ENCODE measurements at places on chromosomes 11 and 22.

DNA sequence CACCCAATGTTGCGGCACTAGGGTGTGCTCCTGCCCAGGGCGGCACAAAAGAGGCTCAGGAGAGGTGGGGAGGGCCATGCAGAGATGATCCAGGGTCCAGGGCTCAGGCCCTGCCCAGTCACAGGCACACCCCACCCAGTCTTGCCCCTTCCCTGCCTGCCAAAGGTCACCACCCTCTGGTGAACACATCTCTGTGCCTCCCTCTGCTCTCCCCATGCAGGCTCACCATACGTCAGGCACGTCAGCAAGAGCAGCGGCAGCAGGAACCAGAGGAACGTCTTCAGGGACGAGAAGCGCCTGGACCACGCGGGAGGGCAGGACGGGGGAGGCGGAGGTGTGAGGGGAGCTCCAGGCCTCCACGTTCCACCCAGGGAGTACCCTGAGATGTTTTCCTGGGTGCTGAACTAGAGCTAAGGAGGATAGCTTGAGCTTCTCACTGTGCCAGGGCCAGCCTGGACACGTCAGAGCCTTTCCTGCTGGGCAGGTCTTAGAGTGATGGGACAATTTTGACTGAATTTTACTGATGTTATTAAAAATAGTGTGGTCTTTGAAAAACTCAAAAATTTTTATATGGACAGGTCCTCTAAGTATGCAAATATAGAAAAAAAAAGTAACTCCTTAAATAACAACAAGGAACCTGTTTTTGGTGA, 7.2 kb downstream of the SUN2 start:
- DNase-seq: no peak

DNA sequence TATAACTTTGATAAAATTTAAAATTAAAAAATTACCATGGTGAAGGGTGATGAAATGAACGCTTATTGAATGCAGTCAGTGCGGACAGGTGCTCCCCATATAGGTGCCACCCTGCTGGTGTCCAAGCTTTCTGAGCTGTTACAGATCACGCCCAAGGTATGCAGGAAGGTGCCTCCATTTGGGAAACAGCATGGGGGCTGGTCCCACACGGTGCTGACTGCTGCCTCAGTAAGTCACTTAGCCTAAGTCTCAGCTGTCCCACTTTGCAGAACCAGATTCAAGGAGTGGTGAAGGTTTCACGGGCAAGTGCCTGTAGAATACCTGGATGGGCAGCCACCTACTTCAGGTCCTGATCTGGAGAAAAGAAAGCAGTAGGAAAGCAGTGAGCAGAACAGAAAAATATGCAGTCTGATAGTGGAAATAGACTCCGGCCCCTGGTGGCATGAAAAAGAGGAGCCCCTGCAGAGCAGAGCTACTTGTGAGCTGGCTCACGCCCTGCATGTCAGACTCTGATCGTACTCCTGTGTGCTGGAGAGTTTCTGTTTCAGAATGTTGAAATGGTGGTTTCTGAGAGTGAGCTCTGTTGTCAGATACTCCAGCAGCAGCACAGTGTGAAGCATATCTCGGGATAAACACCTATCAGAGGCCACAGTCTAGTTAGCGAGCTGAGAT, 33.2 kb downstream of the ADORA2A start:
- DNase-seq: no peak

DNA sequence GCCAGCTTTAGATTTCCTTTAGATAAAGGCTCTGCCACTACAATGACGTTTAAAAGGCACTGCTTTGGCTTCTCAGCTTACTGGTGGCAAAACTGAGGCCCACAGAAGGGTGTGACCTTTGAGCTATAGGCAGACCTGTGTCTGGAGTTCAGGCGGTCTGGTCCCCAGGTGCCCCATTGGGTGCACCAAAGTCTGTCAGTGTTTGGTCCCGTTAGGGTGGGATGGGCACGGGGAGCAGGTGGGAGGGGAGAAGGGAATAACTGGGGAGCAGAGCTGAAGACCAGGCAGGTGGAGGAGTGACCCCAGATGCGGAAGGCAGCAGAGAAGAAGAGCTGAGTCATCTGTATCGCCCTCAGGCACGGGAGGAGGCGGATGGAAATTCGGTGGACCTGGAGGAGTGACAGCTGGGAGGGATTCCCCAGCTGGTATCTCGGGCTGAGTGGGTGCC, 45.3 kb upstream of the GCAT start:
- no peak for DNase-seq

DNA sequence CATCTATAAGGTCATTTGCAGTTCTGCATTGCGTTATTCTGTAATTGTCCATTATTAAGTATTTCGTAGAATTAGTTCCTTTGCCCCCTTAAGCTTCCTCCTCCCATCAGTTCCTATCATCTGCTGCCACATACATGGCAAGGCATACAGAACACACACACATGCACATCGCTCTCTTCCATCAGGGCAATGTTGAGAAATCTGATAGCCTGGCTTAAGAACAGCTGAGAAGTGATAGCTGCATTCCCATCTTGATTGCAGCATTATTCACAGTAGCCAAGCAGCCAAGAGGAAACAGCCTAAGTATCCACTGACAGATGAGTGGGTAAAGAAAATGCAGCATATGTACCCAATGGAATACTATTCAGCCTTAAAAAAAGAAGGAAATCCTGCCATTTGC, 186.8 kb upstream of the CADM1 start:
- DNase-seq: no peak

DNA sequence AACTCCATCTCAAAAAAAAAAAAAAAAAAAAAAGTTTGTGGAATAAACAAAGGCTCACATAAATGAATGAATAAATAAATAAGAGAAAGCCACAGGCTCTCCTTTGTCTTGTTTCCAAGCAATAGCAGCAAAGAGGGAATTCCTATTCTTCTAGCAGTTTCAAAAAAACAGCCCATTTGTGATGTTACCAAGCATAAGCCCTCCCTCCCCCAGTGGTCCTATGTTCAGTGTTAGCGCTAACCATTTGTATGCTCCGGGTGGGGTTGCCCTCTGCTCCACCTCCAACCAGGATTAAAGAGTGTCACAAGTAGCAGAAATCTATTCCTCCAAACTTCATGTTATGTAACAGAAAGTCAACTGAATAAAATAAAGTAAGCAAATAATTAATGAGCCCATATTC, 1215.0 kb upstream of the TENM4 start:
- DNase-seq: no peak

DNA sequence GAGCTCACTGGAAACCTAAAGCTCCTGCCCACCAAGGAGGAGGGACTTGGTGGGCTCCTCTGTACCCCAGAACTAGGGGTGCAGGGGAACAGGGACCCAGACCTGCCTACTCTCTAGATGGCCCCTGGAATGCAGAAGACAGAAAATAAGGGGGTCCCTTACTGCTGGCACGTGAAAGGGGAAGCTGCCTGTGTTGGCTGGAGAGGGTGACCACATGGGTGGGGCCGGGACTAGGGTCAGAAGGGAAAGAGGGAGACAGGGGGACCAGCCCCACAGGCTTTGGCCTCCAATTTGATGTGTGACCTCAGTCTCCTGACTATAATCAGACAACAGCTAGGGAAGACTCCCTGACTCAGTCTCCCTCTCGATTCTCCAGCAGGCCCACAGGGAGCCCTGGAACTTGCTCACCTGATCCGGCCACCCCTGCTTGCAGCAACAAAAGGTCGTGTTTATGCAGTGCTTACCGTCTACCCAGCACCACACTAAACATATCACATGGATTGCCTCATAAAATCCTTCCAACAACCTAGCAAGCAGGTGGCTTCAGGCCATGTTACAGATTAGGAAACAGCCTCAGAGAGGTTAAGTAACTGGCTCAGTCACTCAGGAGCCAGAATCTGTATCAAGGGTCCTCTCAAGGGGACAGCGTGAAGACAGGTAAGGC, 10.2 kb downstream of the ARAP1 start:
- no peak for DNase-seq

GRCh38 chr11:102760344-102761035, 19.9 kb downstream of the MMP10 start:
- no peak for DNase-seq

DNA sequence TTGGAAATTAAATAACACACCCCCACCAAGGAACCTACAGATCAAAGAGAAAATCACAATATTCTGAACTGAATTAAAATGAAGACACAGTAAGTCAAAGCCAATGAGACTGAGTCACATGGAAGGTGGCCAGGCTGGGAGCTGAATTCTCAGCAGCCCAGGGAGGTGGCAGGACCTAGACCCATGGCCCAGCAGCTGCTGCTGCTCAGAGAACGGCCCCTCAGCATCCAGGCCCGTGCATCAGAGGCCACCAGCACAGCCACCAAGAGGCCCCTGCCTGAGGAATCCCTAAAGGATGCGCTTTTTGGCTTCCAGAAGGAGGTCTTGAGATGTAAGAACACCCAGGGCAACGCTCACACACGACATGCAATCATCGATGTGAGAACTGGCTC, 35.0 kb downstream of the TBX1 start:
- no peak for DNase-seq

DNA sequence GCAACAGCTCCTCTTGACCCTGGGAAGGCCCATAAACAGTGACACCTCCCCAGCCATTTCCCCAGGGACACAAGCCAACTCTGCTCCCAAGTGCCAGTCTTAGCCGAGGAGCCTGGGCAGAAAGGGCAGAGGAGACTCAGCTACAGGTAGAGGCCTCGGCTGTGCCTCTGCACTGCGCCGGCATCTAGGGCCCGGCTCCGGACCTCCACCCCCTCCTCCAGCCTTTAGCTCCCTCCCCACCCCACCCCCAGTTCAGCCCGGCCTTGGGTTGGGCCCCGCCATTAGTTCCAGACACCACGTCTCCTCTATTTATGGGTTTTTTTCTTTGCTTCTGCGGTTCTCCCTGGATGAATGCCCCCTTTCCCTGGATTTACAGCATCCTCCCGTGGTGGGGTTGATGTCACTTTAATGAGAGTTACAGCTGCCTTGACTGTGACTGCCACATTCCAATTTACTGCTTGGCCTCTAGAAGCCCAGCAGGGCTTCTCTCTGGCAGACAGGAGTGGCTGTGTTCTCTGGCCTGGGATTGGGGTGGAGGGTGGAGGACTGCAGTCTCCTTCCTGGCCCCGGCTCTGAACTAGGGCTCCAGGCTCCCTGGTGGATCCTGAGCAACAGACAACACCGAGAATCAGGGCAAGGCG, 13.5 kb upstream of the OAF start:
- no peak for DNase-seq

DNA sequence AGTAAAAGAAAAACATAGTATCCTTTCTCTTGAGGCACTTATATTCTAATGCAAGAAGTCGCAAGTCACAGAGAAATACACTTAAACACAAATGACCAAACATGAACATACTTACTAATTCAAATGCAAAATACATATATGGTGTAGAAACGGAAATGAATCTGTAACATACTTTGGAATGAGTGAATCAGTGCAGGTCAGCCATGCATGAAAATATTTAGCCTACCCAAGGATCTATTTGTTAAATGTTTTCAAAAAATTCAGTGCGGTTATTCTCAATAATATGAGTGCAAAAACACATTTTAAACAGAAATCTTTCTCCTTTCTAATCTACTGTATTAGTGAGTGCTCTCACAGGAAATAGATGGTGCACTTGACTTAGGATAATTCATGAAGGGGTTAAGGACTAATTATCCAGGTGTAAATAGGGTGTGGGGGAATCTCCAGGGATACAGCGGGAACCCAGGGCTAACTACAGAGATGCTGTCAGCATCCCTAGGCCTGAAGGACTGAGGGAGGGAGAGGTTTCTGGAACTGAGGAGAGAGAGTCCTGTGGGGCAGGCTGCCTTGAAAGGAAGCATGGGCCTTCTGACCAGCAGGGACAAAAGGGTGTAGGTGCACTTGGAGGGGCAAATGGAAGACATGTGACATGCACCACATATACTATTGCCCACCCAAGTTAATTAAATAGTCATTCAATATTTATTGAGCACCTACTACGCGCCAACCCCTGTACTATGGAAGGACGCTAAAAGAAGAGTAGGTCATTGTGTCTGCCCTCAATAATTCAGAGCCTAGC, 139.2 kb downstream of the MAML2 start:
- DNase-seq: no peak

GRCh38 chr11:115287266-115287665, 216.9 kb downstream of the CADM1 start:
- DNase-seq: no peak

- no peak for DNase-seq
Observed at GRCh38 chr11:75351541-75351790, at the start of gene ARRB1. Gene ARRB1, minus strand, starts transcription at chr11:75351661. Its CDS starts 54 bp downstream, at chr11:75351607.

GRCh38 chr11:62575837-62576236, 2.1 kb upstream of the EEF1G start:
- DNase-seq: no peak

GRCh38 chr11:104926771-104927611, 28.7 kb upstream of the CASP12 start:
- no peak for DNase-seq

DNA sequence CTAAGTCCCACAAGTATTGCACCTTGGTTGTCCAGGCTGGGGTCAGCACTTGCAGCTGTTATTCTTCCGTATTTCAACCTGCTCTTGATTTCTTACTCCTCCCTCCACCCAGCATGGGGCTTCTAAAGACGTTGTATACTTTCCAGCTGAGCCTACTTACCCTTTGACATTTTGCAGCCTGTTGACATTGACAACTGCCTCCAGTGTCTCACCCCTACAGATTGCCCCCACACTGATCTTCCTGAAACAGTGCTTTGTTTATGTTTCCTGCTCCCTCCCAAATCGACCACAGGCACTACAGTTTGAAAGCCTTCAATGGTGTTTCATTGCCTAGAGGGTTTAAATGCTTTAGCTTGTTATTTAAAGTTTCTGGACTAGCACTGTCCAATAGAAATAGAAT, 56.6 kb downstream of the FAM83F start:
- no peak for DNase-seq

- no peak for DNase-seq
Observed at GRCh38 chr11:86372041-86372440, 2.6 kb upstream of the CCDC81 start.

GRCh38 chr22:17984114-17984513, 40.2 kb downstream of the MICAL3 start:
- DNase-seq: no peak

- DNase-seq: no peak
Observed at GRCh38 chr11:68010090-68011041, at the start of gene ALDH3B1. Gene ALDH3B1, plus strand, starts transcription at chr11:68010327. Its CDS starts 4,971 bp downstream, at chr11:68015298.

- DNase-seq: no peak
Observed at GRCh38 chr11:93476796-93477195, 66.4 kb downstream of the SMCO4 start.

GRCh38 chr11:114075891-114076441, 16.5 kb downstream of the ZBTB16 start:
- no peak for DNase-seq

- no peak for DNase-seq
Observed at GRCh38 chr11:70694371-70694770, 296.0 kb downstream of the CTTN start.

- DNase-seq: no peak
Observed at GRCh38 chr22:38849811-38850210, 6.0 kb upstream of the NPTXR start.

- DNase-seq: no peak
Observed at GRCh38 chr11:86637988-86638387, 34.4 kb downstream of the ME3 start.

- no peak for DNase-seq
Observed at GRCh38 chr11:74681686-74682651, 49.3 kb downstream of the CHRDL2 start.

GRCh38 chr11:16603245-16603644, 135.2 kb upstream of the C11orf58 start:
- DNase-seq: no peak

GRCh38 chr22:22983816-22984215, 86.5 kb upstream of the GNAZ start:
- DNase-seq: no peak

- no peak for DNase-seq
Observed at GRCh38 chr22:30884211-30885000, 84.2 kb downstream of the MORC2 start.
